ENCODE measurements at places on chromosomes 12 and 14.

DNA sequence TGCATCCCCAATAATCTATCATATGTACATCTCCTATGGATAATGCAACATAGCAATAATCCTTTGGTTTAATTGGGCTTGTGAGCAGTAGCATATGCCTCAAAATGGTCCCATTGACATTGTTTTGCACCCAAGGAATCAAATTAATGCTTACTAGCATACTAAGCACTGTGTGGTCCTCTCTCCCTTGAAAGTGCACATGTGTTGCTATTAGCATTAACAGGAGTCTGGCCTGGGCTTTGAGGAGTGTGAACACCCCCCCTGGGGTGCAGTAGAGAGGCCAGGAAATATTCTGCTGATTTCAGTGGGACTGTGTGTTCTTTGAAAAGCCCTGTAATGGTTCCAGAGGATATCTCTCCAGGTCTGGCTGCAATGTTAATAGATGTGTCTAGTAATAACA lies 1148.4 kb downstream of the VRK1 start:
- no peak for DNase-seq

GRCh38 chr14:31265701-31266398 lies 58.3 kb upstream of the HECTD1 start:
- DNase-seq = no peak

DNA sequence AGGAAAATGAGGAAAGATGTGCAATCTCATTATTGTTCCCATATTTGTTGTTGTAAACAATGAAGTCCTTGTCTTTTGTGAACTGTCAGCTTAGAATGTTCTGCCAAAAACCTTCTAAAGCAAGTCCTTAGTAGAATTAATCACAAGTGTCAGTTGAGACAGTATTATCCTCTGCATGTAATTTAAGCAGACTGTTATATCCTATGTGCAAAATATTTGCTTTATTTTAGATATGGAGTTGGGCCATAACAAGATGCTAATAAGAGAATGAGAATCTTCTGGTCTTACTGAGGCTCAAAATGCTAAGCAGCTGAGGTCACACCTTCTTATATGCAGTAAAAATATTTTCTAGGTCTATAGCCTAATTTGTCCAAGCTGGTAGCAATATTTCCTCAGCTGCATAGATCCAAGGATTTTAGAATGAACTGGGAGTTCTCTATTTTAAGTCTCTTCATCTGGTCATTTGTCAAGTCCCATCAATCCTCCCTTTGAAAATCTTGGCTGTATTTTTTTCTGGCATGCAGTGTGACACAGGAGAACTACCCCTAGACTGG lies 222.3 kb upstream of the NAV3 start:
- DNase-seq = peak; percentile 84

DNA sequence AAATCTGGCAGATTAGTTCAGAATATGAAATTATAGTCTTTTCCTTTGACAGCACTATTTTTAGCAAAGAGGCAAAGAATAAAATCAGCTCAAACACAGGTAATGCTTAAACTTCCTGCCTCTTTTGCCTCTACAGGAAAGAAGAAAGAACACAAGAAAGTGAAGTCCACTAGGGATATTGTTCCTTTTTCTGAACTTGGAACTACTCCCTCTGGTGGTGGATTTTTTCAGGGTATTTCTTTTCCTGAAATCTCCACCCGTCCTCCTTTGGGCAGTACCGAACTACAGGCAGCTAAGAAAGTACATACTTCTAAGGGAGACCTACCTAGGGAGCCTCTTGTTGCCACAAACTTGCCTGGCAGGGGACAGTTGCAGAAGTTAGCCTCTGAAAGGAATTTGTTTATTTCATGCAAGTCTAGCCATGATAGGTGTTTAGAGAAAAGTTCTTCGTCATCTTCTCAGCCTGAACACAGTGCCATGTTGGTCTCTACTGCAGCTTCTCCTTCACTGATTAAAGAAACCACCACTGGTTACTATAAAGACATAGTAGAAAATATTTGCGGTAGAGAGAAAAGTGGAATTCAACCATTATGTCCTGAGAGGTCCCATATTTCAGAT lies 17.4 kb downstream of the TMPO start:
- DNase-seq = no peak

DNA sequence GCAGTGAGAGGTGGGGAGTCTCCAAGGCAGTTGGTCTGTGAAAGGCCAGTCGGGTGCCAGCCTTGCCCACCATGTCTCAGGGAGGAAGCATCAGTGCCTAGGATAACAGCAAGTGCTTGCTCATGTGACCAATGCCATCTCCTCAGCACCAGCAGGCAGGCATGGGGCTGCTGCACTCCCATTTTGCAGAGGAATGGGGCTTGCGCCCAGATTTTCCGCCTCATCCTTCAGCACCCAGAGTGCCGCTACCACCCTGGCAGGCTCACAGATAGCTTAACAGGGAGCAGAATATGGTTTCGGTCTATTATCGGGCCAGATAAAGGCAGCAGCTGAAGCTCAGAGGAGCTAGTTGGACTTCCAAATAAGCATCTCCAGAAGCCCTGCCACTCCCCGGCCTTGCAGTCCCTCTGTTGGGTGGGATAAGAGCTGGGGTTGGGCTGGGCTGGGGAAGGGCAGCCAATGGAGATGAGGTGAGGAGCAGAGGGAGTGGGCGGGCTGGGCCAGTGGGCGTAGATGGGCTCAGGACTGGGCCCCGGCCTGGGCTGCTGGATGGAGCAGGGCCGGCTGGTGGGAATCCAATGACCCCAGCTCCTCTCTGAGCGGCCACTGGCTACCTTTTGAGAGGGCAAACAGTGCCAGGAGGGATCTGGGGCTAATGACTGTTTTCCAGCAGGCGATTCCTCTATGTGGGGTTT lies 8.4 kb upstream of the KRT80 start:
- DNase-seq = no peak

- no peak for DNase-seq
Observed at GRCh38 chr14:82366803-82367202, 833.1 kb upstream of the SEL1L start.

GRCh38 chr12:89353823-89354611 lies 1.7 kb upstream of the DUSP6 start:
- DNase-seq = peak; percentile 56

DNA sequence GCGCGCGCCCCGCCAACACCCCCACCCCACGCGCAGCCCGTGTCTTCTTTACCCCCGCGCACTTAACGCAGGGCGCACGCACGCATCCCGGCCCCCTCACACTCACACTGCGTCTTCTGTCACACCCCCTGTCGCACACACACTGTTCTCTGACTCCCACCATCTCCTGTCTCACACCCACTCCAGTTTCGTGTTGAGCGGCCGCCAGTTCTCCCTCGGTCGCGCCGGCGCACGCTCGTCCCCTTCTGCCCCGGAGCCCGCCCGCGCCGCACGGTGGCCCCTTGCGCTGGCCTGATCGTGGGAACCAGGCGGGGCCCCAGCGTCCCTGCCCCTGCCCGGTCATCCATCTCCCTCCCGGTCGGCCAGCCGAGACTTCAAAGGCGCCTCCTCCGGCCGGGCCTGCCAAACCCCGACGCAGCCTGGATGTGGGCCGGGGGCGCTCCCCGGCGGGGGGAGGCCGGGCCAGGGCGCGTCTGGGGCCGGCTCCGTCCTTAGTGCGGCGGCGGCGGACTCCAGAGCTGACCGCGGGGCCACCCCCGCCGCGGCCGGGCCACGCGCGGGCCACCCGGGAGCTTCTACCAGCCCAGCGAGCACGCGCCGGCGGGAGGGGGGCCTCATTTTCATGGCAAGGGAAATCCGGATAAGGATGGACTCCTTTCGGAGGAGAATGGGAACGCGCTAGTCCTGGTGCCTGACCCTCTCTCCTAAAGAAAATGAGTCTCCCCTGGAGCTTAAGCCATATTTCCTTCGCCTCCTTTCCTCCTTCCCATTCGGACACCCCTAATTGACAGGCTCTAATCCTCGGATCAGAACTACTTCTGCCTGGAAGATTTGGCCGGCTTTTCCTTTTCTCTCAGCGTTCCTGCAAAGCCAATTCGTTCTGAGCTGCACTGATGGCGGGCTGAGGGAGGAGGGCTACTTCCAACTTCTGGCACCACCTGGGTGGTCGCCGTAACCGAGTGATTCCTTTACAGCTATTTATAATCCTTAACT lies 82.0 kb upstream of the HMGA2 start:
- no peak for DNase-seq

- DNase-seq = no peak
Observed at GRCh38 chr12:57046947-57047890, 2.7 kb downstream of the MYO1A start.

DNA sequence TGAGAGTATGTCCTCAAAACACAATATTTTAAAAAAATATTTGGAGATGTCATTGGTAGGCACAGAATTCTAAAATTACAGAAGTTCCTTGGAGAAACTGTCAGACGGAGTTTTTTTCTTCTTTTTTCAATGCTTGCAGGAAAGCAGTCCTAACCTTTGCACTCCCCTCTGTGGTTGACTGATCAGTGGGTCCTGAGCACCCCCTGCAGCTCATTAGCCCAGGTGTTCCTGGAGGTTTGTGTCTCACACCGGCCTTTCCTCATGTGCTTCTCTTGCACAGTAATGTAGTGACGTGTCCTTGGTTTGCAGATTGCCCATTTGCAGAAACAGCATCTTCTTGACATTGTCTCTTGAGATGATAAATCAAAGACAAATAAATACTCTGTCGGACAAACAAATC lies 513.0 kb downstream of the TMEM121 start:
- no peak for DNase-seq

- DNase-seq = no peak
Observed at GRCh38 chr12:47038270-47038748, 41.1 kb upstream of the PCED1B start.

DNA sequence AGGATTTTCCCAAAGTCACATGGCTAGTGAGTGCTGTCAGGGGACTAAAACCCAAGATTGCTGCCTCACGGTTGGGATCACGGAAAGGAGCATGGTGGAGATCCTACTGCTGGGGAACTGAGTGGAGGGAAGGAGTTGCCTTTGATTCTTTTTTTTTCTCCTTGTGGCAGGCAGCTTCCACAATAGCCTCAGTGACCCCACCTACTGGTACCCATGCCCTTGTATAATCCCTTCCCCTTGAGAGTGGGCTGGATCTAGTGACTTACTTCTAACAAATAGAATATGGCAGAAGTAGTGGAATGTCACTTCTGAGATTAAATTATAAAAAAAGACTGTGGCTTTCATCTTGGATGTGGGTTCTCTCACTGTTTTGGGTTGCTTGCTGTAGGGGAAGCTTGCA lies 135.7 kb downstream of the DICER1 start:
- no peak for DNase-seq

DNA sequence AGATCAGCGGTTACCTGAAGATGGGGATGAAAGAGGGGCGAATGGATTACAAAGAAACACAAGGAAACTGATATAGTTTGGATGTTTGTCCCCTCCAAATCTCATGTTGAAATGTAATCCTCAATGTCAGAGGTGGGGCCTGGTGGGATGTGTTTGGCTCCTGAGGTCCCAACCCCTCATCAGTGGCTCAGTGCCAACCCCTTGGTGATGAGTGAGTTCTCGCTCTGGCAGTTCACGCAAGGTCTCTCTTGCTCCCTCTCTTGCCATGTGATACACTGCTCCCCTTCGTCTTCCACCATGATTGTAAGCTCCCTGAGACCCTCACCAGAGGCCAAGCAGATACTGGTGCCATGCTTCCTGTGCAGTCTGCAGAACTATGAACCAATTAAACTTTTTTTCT lies 28.0 kb downstream of the ITGA7 start:
- DNase-seq = no peak

- DNase-seq = no peak
Observed at GRCh38 chr12:94678849-94679248, 28.5 kb upstream of the TMCC3 start.

GRCh38 chr12:52649066-52649465 lies 2.9 kb downstream of the KRT2 start:
- DNase-seq = no peak

GRCh38 chr12:77489331-77489970 lies 341.2 kb upstream of the NAV3 start:
- DNase-seq = no peak

- no peak for DNase-seq
Observed at GRCh38 chr12:1346126-1346525, 248.3 kb downstream of the FBXL14 start.

DNA sequence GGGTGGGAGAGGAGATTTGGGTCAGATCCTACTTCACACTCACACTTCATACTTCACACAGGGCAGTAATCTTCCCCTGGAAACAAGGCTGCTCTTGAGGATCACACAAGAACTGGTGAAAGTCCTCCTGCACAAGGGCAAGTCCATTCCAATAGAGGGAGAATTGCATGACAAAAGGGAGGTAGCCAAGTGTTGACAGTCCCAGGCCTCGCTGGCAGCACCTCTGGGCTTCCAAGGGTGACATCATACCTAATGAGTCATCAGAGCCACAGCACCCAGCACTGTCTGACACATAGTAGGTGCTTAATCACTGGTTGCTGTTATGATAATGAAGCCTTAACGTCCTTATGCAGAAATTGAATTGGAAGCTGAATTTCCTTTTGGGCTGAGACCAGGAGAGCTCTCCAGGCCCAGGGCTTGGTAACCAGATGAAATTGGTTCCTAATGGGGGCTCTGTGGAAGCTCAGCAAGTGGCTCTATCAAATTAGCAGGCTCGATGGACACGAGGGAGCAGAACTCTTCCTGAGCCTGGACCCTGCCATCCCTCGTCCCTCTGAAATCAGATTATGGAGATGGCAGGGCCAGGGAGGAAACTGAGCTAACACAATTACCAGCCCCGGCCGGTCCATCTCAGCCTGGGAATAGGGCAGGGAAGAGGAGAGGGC lies 58.8 kb upstream of the ACTN1 start:
- DNase-seq = no peak

- peak; percentile 7 for DNase-seq
Observed at GRCh38 chr12:89950421-89950820, 241.8 kb upstream of the ATP2B1 start.

GRCh38 chr12:114701104-114701414 lies 17.1 kb upstream of the TBX3 start:
- DNase-seq = no peak

DNA sequence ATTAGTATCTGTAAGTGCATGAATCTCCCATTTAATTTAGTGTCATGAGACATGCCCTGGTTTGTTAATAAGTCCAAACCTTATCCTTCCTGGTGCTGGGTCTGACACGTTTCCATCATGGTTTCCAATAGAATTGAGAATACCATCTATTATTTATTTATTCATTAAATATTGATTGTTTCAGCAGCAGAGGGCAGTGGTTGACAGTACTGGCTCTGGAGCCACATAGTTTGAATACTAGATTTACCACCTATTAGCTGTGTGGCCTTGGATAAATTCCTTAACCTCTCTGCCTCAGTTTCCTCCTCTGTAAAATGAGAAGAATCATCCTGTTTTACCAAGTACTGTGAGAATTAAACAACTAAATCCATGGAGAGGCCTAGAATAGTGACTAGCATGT lies 941 bp upstream of the STAB2 start:
- peak; percentile 10 for DNase-seq

DNA sequence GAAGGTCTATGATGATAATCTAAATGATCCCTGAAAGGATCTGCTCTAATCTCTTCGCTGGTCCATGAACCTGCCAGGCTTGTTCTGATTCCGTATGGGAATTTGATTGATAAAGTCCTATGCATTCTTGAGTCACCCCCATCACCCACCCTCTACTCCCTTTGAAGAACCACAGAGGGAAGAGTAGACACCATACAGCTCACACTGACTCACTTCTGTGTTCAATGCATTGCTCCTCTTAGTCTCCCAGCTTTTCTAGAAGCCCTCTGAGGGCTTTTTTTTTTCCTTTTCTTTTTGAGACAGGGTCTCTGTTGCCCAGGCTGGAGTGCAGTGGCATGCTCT lies 18.5 kb upstream of the GPRC5A start:
- no peak for DNase-seq

GRCh38 chr12:4947253-4947652 lies 37.5 kb downstream of the KCNA1 start:
- no peak for DNase-seq

- no peak for DNase-seq
Observed at GRCh38 chr14:28666961-28667360, 99.6 kb upstream of the FOXG1 start.

GRCh38 chr12:107818984-107819383 lies 44.5 kb downstream of the ASCL4 start:
- no peak for DNase-seq
